AG04449 (cell line): ENCODE measurements at places on chromosomes 4 and X.
A peak's percentile ranks its signal among the peaks of the same experiment; 100 is the strongest.

GRCh38 chr4:99483636-99484035 is 27.2 kb upstream of the C4orf17 start:
- DNase-seq = no peak

GRCh38 chr4:16226816-16227461 is 668 bp upstream of the TAPT1 start:
- no peak for DNase-seq

DNA sequence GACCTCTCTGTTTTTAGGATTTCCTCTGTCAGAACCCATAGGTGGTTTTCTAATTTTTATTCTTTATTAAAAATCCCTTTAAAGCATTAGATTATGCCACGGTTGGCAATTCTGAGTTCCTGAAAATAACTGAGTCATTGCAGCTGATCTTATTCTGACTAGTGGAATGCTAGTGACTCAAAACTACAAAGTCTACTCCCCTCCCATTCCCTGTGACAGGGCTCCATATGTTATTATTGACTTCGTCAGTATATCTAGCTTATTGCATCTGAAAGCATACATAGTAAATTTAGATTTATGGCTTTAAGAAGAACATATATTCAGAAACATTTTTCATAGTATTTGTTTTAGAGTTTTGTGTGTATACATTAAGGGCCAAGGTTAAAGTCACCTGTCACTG is 38.5 kb downstream of the HERC3 start:
- peak; percentile 31 for DNase-seq

DNA sequence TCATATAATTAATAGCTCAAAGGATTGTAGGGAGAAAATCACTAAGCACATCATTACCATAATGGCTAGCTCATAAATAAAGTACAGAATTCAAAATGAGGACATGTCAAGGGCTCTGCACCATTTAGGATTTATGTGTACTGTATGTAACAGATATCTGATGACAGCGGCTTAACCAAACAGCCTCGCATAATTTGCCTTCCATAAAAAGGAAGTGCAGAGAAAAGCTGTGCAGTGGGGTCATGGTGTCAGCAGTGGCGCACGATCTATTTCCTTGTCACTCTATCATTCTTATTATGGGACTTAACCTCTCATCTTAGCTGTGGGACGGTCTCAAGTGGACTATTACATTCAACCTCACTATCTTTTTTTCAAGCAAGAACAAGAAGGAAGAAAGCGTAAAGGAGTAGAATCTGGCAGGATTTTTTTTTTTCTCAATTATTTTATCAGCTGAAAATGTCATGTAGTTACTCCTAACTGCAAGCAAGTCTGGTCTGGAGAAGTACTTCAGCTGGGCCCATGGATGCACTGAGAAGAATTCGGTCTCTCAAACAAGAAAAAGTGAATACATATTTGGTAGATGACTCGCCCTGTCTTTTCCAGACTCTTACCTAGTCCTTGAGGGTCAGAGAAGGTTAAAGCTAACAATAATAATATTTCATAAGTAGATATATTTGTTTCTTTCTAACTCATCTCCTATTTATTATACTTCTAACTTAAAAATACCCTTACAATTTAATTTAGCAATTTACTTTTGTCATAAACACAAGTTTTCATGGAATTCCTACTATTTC is 94.6 kb downstream of the COX18 start:
- no peak for DNase-seq

DNA sequence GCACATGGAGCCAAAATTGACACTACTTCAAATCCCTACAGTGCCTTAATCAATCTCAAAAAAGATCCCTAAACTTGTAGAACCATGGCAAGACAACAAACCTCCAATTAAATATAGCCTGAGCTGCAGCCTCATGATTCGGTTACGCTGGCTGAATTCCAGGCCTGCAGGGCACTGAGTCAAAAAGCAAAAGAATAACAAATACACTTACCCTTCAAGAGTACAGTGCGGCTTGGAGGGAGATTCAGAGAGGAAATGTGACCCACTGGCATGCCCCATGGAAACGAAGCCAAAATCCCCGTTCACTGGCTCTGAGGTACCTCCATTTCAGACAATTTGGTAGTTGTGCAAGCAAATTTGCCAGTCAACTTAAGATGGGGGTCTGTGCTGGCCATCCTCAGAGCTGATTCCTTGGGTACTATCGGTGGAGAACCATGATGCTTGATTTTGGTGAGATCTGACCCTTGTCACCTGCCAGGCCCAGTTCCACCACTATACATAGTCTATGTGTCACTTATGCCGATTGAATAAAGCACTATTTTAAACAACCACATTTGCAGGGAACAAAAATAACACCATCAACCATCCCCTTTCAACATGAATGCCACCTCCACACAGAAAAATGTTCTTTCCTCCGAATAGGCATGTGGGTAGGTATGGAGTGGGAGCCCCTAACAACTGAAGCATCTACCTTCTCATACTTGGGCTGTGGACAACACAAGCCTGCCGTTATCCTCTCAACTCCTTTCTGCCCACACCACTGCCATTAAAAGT is 2.1 kb downstream of the C4orf54 start:
- DNase-seq = no peak

- DNase-seq = no peak
Measured at GRCh38 chrX:101337776-101338271, 10.7 kb downstream of the TIMM8A start.

GRCh38 chrX:48831136-48831908 is 4.1 kb downstream of the PCSK1N start:
- no peak for DNase-seq

GRCh38 chrX:48998391-48998790 is 3.7 kb downstream of the GRIPAP1 start:
- no peak for DNase-seq

GRCh38 chrX:155023907-155024833 is 1.6 kb upstream of the F8 start:
- no peak for DNase-seq

DNA sequence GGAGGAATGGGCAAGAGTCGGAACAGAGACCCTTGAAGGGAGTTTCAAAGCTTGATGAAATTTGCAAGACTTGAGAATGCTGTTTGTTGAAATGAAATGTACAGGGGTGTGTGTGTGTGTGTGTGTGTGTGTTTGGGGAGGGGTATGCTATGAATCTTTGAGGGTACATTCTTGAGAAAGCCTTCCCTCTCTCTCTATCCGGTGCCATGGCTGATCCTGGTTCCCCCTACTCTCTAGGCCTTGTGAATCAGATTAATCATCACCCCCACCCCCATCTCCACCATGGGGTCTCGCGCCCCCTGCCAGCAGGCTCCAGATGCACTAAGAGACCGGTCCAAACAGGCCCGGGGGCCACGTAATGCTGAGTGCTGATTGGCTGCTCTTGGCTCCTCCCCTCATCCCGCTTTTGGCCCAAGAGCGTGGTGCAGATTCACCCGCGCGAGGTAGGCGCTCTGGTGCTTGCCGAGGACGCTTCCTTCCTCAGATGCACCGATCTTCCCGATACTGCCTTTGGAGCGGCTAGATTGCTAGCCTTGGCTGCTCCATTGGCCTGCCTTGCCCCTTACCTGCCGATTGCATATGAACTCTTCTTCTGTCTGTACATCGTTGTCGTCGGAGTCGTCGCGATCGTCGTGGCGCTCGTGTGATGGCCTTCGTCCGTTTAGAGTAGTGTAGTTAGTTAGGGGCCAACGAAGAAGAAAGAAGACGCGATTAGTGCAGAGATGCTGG is at the start of gene HTR2C:
Gene HTR2C (plus strand): TSS at position 441 of the 729 bp plus-strand sequence. CDS start 142,851 bp downstream, outside the sequence.
- DNase-seq = no peak

GRCh38 chr4:37964734-37965457 is 4.7 kb downstream of the PTTG2 start:
- no peak for DNase-seq

DNA sequence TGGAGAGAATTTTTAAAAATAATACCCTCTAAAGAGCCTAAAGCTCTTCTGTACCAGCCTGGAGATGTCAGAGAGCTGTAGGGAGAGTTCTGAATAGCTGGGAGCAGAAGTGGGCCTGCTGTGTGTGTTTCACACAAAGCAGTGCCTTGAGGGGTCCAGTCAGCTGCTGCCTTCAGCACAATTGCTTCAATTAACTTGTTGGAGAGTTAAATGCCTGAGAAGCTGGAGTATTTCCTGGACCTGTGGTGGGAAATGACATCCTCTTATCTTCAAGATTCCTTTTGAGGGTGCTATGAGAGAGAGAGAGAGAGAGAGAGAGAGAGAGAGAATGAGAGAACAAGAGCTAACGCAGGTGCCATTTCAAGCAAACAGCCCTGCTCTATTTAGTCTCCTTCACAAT is 96.2 kb upstream of the IL1RAPL2 start:
- DNase-seq = no peak

GRCh38 chrX:20402956-20403355 is 136.2 kb upstream of the RPS6KA3 start:
- no peak for DNase-seq

DNA sequence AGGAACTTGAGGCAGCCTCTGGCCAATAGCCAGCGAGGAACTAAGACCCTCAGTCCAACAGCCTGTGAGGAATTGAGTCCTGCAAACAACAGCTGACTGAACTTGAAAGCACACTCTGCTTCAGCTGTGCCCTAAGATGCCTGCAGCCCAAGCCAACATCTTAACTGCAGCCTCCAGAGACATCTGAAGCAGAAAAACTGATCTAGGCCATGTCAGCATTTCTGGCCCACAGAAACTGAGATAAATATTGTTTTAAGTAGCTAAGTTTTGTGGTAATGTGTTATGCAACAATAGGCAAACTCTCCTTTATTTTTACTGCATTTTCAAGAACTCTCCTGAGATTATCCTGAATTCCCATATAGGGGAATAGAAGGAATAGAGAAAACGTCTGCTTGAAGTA is 24.4 kb upstream of the PIGA start:
- DNase-seq = no peak

GRCh38 chr4:155140889-155141288 is 67.5 kb upstream of the NPY2R start:
- DNase-seq = no peak

DNA sequence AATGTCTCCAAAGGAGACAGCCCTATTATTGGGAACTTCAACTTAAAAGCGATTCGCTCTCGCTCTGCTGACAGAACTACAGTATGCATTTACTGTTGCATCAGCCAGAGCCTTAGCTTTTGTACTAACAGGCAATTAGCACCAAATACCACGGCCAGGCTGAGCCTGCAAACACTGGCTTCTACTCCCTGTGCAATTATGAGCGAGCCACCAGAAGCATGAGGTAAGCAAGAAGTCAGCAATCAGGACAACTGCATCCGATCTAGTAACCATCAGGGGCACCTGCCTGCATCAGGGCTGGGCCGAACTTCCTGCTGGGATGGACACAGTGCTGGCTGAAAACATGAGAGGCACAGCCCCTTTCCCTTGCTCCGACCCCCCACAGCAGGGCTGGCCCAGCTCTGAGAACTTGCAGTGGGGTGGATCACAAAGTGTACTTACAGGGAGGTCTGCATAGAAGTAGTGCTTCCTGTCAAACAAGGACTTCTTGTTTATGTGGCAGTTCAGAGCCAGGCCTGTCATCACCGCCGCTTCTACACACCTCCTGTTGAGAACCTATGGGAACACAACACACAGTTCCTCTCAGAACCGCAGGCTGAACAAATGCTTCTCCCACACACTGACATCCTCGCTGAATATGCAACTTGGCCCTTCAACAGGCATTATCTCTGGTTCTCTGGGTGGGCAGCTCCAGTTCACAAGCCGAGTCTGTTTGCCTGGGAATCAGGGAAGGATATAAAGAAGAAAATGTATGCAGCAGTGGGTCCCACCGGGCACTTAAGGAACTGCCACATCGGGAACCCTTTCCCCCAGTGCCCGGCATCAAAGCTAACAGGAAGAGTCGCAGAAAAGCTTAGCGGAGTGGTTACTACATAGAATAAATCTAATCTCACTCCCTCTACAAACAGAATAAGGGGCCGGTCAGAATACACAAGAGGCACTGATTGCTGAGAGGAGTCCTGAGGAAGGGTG is 41.5 kb downstream of the GATB start:
- DNase-seq = no peak

- DNase-seq = no peak
Measured at GRCh38 chrX:129449148-129449547, 74.1 kb downstream of the SMARCA1 start.

DNA sequence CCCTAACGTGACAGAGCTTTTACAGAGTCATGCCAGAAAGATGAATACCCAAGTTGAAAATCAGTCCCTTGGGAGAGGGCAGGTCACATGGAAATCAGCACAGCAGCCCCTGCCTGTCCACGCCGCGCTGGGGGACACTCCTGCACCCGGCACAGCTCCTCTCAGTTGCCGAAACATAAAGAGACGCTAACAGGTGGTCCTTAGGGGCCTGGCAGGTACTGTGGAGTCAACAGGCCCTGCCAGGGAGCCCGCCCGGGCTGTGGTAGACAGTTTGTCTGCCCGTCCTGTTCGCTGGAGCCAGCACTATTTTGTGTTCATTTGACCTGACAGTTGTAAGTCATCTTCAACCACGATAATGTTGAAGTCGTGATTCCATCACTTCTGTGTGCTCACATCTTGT is 30.5 kb downstream of the NELFA start:
- no peak for DNase-seq

DNA sequence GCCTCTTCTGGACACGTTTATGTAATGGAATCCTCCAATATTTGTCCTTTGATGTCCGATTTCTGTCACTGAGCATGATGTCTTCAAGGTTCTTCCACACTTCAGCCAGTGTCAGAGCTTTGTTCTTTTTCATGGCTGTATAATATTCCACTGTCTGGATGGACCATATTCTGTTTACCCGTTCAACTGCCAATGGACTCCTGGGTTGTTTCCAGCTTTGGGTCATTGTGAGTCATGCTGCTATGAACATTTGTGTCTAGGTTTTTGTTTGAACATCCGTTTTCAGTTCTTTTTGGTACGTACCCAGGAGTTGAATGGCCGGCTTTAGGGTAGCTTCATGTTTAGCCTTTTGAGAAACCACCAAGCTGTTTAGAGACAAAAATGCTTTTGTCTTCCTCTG is 93.2 kb downstream of the SHOX start:
- no peak for DNase-seq

DNA sequence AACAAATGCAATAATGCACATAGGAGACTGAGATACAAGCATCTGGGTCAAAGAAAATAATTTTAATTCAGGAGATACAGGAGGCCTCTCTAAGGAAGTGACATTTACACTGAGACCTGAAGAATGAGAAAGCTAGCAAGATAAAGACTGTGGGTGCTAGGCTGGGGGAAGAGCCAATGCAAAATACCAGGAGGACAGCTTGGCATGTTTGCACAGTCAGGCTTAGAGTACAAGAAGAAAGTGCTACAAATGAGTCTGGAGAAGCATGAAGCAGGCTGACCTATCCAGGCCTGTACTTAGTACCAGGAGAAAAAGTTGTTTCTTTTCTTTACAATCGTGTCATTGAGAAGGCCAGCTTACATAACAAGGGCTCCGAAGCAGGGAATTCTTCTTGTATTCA is 56.9 kb downstream of the GABRB1 start:
- DNase-seq = no peak

- peak; percentile 29 for DNase-seq
Measured at GRCh38 chr4:142088906-142089305, 452.5 kb downstream of the IL15 start.

DNA sequence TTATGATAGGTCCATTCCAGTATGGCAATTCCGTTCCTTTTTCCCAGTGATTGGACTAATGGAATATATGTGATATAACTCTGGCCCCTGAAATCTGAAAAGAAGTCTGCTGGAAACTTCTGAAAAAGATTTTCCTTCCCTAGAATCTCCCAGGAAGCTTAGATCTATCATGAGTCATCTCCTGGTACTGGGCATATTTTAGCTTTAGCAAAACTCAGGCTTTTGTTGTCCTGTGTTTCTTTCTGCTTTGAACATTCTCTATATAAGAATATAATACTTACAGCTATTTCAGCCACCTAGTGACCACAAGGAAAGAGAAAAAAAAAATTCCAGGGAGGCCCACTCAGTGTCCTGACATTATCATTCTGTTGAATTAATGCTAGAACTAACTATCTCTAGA is 597.2 kb upstream of the GRIA3 start:
- no peak for DNase-seq
